ENCODE measurements at places on chromosomes 5 and 9. TPM values are rescaled to one million over a fixed set of nuclear protein-coding genes. Genes with fewer than 3 reads are reported as not detected.

GRCh38 chr9:121557581-121558447, 58.2 kb upstream of the GGTA1 start:
- peak; percentile 53 for DNase-seq

LVRN gene
- total RNA-seq, result 0.99 TPM

TAF11L10 gene
- total RNA-seq, result not detected

GRCh38 chr5:17743580-17744435, 109.5 kb downstream of the TAF11L14 start:
- DNase-seq, result no peak

OBP2B gene
- 53.0 TPM for total RNA-seq

NIPSNAP3A gene
- total RNA-seq, result 28.8 TPM

- no peak for DNase-seq
Measured at GRCh38 chr9:121075251-121076036, 689 bp downstream of the CNTRL start.

DNA sequence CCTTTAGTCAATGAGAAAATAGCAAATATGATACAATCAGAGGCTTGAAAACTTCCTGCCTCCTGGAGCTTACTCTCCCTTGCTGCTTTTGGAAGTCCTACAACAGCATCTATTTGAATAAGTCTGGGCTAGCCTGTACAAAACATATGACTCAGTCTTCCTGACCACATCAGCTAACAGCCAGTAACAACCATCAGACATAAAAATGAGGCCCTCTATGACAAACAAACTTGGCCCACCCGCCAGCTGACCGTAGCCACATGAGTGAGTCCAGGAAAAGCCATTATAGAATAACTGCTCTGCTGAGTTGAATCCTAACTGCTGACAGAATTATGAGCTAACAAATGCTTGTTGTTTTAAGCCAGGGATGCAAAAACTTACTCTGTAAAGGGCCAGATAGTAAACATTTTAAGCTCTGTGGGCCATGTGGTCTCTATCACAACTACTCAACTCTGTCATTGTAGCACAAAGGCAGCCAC, 347.6 kb downstream of the PTPRD start:
- no peak for DNase-seq

RASEF gene
- total RNA-seq, result 10.8 TPM

SLC34A3 gene
- total RNA-seq, result 0.24 TPM

BARHL1 gene
- not detected for total RNA-seq

MCTP1 gene
- 15.5 TPM for total RNA-seq

- DNase-seq, result peak; percentile 68
Measured at GRCh38 chr5:110865400-110866094, 126.7 kb downstream of the SLC25A46 start.

- no peak for DNase-seq
Measured at GRCh38 chr5:113166852-113167366, 190.3 kb downstream of the DCP2 start.

ZNF622 gene
- 24.8 TPM for total RNA-seq

DNA sequence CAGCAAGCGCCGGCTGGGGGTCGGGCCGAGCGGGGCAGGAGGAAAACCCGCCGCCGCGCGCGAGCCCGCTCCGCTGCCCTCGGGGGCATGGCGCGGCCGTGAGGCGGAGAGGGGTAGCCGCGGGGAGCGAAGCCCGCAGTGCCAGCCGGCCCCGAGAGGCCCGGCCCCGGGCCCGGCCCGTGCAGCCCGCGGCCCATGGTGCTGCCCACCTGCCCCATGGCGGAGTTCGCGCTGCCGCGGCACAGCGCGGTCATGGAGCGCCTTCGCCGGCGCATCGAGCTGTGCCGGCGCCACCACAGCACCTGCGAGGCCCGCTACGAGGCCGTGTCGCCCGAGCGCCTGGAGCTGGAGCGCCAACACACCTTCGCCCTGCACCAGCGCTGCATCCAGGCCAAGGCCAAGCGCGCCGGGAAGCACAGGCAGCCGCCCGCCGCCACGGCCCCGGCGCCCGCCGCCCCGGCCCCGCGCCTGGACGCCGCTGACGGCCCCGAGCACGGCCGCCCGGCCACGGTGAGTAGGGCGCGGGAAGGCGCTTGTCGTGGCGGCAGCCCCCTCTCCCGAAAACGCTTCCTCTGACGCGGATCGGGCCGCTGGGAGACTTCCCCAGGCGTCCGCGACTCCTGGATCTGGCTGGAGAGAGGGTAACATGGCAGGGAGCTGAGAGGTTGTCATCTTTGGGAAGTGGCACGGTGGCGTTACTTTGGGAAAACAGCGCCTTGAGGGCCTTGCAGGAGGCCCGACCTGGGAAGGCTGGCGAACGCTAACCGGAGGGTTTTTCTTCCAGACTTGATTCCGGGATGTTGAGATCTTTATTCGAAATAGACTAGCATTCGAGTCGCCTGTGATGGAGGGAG, 523 bp downstream of the MAML1 start:
- DNase-seq, result peak; percentile 58

- peak; percentile 62 for DNase-seq
Measured at GRCh38 chr9:19028835-19029451, 4.1 kb downstream of the SAXO1 start.

- no peak for DNase-seq
Measured at GRCh38 chr5:157384971-157385709, 74.9 kb upstream of the NIPAL4 start.

DNA sequence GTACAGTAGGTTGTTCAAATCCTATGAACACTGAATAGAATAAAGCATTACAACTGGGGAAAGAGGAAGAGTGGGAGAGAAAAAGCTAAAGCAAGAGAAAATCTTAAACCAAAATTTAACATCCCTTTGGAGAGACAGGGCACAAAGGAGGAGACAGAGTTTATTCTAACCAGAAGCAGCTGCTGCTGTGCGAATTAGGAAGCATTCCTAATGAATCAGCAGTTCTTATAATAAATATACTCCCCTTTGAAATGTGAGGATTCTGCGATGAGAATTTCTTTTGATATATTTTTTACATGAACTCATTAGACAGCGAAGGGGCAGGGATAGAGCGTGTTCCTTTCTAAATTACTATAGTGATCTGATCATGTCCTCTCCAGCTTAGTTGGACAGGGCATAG, 233.4 kb downstream of the DENND1A start:
- DNase-seq, result no peak

GRCh38 chr9:126472198-126472947, 141.4 kb upstream of the LMX1B start:
- DNase-seq, result no peak

DNA sequence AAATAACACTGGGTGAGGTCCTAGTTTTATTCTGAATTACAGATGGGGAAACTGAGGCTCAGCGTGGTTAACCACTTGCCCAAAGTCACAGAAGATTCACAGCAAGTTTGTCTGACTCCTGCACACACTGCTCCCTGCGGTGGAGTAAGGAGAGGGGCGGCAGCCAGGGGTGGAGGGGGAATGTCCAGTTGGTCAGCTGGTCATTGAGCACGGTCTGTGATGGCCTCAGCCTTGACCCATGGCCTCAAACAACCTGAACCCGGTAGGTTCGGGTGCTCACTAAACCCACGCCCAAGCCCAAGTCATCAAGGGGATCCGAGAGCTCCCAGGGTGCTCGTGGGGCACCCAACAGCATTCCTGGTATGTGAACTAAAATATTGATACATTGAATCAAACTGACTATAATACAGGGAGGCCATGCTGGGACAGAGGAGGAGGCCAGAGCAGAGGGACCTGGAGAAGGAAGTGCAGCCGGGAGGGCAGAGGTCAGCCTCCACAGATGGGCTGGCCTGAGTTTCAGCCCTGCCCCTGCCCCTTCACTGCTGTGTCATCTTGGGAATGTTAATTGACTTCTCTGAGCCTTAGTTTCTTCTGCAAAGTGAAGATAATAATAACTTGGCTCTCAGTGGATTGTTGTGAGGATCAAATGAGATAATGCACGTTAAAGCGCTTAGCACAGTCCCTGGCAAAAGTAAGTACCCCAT, 3.6 kb upstream of the IL17B start:
- DNase-seq, result peak; percentile 49

GLDC gene
- 11.4 TPM for total RNA-seq

DNA sequence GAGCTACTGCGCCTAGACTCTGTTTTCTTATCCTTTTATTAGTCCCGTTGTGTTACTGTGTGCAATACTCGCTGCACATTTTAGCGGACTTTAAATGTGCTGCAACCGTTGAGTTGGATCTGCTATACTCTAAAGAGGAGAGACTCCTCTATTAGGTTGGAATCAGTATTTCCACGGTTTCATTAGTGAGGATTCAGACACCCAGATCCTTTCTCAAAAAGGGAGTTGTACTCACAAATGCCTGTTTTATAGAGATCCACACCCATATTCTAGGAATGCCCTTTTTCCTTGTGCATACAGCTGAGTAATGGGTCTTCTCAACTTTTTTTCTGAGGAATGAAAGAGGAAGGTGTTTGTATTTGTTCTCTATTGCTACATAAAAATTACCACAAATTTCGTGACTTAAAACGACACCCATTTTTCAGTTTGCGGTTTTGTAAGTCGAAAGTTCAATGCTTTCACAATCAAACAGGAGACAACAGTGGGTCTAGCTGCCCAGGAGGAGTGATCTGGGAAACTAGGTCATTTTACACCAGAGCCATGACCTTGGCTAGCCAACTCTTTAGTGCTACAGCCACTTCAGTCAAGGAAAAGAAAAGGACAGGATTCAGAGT, 52.8 kb upstream of the SLC44A1 start:
- no peak for DNase-seq

GRCh38 chr5:176820937-176821336, 10.6 kb downstream of the UNC5A start:
- DNase-seq, result no peak

NSMF gene
- total RNA-seq, result 105 TPM

GRCh38 chr9:138070815-138071214, 193.2 kb downstream of the CACNA1B start:
- DNase-seq, result peak; percentile 4

TTC23L gene
- 28.2 TPM for total RNA-seq

DNA sequence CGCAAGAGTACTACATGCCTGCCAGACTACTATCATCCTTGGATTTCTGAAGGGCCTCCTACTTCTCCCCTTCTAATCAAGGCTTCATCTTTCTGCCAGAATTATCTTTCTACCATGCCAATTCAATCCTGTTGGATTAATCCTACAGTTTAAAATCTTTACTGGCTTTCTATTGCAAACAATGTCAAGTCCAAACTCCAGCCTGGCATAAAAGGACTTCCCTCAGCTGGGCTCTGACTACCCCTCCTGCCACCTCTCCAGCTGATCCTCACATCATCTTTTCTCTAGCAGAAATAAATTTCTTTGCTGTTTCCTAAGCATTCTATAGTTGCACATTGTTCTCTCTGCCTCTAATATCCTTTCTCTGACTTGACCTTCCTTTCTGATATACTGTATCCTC, 119.7 kb upstream of the RAD23B start:
- DNase-seq, result no peak

GRCh38 chr9:34490360-34490759, 31.8 kb downstream of the DNAI1 start:
- DNase-seq, result no peak

PALM2AKAP2 gene
- 2.3 TPM for total RNA-seq

DNA sequence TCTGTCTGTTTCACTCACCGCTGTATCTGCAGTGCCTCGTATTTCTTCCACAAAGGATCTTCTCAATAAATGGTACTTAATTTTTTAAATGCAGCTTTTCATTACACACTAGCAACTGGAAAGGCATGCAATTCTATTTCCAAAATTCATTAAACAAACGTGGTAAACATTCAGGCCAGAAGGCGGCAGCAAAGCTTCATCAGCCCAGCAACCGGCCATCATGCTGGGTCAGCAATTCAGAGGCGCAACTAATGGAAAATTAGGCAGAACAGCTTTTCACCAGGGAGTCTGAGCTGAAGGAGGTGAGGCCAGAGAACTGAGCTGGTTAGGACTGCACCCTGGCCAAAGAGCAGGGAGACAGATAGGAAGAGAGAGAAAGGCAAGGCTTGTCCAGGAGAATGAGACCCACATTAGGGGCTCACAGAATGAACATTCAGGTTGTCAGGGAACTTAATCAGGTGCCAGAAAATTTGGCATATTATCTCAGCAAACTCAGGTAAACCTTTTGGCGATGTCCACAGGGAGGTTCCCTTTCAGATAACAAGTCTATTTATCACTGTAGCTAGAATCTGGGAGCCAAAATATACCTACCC, 17.7 kb upstream of the RNF180 start:
- peak; percentile 82 for DNase-seq

PCDHB12 gene
- 6.5 TPM for total RNA-seq

DNA sequence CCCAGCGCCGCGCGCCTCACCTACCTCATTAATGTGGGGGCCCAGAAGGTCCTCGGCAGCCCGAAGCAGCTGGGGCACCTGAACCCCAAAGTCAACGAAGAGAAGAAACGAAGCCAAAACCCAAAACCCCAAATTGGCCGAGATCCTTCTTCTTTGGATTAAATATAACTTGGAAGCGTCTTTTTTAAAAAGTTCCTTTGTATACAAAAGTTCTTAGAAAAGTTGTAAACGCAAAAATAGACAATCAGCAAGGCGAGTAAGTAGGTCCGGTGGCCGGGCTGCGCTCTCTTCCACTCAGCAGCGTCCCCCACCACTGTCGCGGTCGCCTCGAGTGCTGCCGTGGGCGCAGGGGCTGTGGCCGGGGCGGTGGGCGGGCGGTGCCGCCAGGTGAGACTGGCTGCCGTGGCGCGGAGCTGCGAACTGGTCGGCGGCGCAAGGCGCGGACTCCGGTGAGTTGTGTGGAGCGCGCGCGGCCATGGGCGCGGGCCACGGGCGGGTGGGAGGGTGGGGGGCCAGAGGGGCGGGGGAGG, 360 bp downstream of the KLF4 start:
- DNase-seq, result no peak

DNA sequence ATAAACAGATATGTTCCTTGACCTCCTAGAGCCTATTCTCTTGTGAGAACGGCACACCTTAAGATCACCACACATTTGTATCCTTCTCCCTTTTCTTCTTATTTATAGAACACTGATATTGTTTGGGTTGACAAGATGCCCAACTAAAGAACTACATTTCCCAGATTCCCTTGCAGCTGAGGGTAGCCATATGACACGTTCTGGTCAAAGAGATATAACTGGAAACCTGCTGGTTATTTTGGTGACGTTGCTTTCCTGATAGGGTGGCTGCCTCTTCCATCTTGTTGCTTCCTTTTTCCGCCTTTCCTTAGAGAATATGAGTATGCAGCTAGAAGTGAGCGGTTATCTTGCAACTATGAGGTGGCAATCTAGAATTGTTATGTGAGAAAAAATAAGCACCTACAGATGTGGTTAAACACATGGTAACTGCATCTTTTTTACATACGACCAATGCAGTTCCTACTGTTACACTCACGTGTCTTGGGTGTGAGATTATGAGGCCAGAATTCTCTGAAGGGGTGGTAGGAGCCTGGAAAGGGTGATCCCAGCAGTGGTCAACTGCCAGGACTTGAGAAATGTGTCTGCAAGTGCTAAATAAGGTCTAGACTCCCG, 72.9 kb downstream of the SEC61B start:
- no peak for DNase-seq

MAMDC2 gene
- total RNA-seq, result 28.3 TPM

All from testis (tissue), 5 donors.